ENCODE measurements at places on chromosomes 12 and 14.

DNA sequence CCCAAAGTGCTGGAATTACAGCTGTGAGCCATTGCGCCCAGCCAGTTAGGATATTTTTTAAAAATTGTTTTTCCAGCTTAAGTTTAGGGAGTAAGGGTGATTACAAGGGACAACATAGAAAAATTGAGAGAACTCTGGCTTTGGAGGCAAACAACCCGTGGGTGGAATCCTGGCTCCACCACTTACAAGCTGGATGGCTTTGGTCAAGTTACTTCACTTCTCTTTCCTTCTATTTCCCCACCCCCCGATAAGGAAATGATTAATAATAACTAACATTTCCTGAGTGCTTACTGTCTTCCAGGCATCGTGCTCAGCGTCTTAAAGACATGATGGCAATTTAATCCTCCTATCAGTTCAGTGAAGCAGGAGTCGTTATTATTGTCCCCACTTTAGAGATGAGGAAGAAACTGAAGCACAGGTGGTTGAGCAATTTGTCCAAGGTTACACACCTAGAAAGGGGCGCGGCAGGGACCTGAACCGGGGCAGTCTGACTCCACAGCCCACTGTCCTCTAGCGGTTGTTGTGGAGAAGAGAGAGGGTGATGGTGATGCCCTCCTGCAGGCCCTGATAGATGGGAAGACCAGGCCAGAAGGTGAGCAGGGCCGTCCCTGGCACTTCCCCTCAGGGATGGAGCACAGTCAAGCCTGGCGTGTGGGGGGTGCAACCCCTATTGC, 16.7 kb upstream of the FAIM2 start:
- DNase-seq: no peak

GRCh38 chr12:8639936-8640335, 22.7 kb downstream of the MFAP5 start:
- DNase-seq: no peak

DNA sequence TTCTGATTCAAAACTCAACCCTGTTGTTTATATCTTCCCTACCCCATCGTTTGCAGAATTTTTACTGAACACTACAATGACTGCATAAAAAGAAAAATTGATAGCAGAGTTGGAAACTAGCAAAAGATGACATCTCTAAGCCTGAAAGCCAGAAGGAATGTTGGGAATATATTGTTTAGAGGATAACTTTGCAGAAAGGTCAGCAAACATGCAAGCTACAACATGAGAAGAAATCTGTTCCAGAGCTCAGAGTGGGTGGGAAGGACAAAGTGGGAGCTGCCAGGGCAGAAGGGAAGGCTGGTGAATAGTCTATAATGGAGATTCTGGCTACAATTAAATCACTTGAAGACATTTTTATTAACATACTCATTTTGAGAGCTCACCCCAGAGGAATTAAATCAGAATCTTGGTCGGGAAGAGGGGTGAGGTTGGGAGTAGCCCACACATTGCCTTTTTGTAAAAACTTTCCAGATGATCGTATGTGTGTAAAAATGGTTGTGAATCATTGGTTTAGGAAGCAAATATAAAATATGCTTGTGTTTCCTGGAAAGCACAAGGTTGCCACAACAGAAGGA, 574.8 kb downstream of the FLRT2 start:
- no peak for DNase-seq

DNA sequence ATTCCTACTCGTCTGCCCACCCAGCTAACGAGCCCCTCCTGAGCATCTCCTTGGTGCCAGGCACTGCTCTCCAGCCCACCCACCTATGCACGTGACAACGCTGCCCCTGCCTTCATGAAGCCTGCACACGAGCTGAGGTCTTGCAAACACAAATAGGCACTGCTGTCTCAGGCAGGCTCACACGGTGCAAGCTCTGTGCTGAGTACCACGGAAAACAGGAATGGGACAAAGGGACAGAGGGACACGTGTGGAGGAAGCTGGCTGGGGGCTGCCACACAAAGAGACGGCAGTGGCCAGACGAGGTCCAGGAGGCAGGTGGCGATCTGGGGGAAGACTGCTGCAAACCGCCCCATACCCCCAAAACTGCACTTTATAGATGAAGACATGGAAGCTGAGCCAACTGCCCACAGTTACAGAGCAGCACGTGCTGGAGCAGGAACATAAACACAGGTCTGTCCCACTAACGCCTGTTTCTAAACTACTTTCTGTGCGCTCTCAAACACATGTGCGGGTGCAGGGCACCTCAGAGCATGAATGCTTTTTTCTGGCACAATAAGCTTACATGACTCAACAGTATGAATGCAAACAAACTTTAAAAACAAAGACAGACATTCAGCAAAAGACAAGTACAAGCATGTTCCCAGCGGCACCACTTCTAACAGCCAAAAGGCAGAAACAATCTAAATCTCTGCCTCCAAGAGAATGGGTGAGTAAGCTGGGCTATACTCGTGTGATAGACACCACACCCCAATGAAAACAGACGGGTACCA, 64.5 kb downstream of the AMN start:
- DNase-seq: no peak

DNA sequence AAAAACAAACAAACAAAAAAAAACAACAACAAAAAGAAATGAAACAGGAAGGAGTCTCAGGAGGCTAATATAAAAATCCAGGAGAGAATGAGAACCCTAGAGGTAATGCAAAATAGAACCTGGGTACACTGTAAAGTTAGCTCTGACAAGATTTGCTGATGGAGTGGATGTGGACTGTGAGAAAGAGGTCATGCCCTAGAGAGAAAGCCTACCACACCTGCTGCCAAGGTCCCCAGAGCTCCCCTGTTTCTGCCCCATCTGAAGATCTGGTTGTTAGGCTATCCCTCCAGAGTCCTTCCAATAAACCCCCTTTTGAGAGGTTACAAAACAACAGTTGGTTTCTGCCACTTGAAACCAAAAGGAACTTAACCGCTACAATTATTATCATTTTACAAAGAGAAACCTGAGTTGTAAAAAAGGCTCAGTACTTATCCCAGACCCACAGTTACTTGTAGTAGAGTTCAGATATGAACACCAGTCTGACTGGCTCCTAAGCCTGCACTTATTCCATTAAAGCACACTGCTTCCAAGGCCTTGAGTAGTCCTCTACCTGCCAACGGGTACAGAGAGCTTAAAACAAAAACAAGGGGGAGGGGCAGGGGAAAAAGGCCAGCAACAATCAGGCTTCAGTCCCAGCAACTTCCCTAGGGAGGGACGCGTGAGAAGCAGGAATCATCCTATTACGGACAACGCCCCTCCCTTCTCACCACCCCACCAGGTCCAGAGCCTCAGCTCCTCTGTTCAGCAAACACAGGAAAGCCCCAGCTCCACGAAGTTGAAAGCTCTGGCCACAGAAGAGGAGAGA, 27.7 kb downstream of the PPP1R13B start:
- DNase-seq: no peak

- no peak for DNase-seq
Measured at GRCh38 chr12:50066402-50066801, 9.0 kb downstream of the ASIC1 start.

DNA sequence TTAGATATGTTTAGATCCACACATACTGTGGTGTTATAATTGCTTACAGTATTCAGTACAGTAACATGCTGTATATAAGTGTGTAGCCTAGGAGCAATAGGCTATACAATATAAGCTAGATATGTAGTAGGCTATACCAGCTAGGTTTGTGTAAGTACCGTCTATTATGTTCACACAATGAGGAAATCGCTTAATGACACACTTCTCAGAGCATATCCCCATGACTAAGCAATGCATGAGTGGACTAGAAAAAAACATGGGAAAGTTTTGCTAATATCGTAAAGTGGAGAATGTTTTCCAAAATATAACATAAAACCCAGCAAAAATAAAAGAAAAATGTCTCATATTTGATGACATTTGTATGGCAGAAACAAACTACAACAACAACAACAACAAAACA, 27.3 kb downstream of the AKAP3 start:
- DNase-seq: no peak

- no peak for DNase-seq
Measured at GRCh38 chr12:16658699-16659098, 52.7 kb upstream of the LMO3 start.

- no peak for DNase-seq
Measured at GRCh38 chr12:108801736-108802100, 55.7 kb downstream of the SSH1 start.

DNA sequence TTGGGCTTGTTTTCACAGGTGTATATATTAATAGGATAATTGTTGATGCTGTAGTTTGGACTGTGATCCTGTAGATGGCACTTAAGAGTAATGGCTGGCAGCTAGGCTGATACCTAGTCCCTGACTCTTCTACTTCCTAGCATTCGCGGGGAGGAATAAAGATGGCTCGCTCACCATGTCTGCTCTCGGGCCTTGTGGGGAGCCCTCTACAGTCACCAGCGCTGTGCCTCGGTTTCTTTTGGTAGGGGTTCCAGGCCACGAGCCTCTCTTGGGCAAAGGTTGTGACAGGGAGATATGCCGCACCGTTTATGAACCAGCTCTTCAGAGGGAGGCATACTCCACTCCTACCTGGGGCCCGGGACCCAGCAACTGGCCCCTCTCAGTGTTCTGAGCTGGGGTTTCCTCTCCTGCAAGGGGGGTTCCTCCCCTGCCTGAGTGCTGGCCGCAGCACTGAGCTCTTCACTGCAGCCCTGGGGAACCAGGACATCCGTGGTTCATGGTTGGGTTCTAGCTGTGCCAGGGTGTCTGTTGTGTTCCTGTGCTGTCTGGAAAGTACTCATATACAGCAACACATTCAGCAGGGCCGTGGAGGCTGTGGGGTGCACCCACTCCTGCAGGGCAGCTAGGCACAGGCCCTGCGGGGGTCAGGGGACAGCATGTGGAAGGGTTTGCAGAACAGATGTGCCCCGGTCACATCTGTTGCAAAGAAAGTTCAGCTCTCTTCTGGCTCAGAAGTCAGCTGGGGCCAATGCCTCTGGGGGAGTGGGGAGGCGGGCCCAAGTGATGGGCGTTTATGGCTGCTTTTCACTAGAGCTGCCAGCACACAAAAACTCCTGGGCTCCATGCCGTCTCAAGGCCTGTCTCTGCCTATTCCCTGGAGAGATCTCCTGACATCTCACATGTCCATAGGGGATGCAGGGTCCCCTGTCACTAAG, 147.9 kb downstream of the PPFIA2 start:
- DNase-seq: no peak

- no peak for DNase-seq
Measured at GRCh38 chr12:9405886-9406563, 197.8 kb upstream of the PZP start.

DNA sequence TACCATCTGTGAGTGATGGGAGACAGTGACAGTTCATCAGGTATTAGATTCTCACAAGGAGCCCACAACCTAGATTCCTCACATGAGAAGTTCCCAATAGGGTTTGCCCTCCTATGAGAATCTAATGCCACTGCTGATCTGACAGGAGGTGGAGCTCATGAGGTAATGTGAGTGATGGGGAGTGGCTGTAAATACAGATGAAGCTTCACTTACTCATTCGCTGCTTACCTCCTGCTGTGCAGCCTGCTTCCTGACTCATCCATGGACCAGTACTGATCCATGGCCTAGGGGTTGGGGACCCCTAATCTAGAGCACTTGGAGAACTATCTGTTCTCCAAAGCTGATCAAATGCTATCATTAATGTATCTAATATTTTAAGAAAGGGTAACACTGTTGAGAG, 17.7 kb downstream of the CLEC2D start:
- DNase-seq: no peak

DNA sequence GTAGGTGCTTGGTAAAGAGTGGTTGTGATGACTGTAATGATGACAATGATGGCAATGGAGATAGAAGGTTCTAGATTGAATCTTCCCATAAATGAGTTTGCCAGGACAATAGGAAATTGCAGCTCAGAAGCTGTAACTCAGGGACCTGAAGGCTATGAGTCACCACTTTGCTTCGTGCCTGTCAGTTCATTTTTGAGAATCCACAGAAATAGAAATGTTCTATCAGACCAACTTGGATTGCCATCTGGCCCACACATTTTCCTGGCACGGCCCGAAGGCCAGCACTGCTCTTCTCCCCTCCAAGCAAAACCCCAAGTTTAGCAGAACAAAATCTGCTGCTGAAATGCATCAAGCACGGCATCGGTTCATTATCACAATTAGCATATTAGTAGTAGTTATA, 1127.0 kb downstream of the BCL11B start:
- no peak for DNase-seq

DNA sequence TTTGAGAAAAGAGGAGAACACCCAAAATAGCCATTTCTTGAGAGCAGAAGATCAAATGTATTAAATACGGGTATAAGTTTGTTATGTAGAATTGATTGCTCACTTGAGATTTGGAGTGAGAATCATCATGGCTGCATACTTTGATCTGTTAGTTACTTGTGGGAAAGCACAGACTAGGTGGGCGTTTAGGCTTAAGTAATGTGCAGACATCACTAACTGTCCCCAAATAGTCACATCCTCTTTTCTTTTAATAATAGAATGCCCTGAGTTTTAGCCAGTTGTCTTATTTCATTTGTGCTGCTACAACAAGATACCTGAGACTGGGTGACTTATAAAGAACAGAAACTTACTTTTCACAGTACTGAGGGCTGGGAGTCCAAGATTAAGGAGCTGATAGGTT, 14.3 kb upstream of the GTF2A1 start:
- DNase-seq: no peak

DNA sequence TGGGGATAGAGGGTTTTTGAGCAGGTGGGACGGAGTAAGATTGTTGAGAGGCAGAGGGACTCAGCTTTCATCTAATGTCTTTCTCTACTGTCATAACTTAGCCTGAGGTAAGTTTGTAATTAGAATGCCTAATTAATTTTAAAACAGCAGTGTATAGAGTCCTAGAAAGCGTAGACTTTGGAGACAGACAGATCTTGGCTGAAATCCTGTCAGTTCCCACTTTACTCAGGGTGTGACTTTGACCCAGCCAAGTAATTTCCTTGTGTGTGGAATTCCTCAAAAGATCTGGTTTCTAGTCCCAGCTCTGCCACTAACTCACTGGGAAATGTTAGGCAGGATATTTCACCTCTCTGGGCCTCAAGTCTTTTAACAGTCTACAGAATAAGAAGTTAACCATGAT, 74.3 kb downstream of the SLC25A21 start:
- DNase-seq: no peak

All from stimulated activated CD4-positive, alpha-beta T cell treated with anti-CD3 and anti-CD28 coated beads, Interleukin-12 subunit alpha, Interleukin-12 subunit beta, amount 100 ng/mL, for 24 hours (primary cell).